ENCODE measurements at places on chromosomes 2 and 18.

GRCh38 chr18:78728784-78729467 lies 250.7 kb upstream of the SALL3 start:
- no peak for DNase-seq

DNA sequence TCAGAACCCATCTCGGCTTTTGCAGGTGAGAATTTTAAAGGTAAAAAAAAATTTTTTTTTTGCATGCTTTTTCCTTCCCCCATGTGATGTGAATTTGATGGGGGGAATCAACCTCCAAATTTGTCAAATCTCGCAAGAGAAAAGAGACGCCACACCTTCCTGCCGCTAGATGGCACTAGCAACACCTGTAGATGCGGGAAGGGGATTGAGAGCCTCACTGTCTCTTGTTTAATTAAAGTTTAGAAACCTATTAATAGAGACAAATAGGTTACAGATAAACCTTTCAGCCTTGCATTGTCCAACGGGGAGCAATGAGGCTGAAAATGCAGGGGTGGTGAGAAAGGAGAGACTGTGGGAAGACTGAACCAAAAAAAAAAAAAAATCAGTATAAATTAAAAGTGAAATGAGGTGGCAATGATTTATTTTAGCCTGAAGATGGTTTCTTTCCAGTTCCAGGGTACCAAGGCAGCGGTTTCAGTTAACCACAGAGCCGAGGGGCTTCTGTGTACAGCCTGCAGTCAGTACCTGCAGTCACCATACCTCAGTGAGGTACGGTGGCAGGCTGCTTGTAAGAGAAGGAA lies 84.6 kb downstream of the NRP2 start:
- no peak for DNase-seq

GRCh38 chr2:190927301-190927700 lies 46.7 kb downstream of the GLS start:
- DNase-seq, result no peak

- no peak for DNase-seq
Observed at GRCh38 chr18:58727776-58728500, 56.7 kb downstream of the MALT1 start.

- DNase-seq, result no peak
Observed at GRCh38 chr2:127584047-127584446, 48.6 kb downstream of the MYO7B start.

- DNase-seq, result no peak
Observed at GRCh38 chr2:152961351-152961750, 242.9 kb downstream of the ARL6IP6 start.

DNA sequence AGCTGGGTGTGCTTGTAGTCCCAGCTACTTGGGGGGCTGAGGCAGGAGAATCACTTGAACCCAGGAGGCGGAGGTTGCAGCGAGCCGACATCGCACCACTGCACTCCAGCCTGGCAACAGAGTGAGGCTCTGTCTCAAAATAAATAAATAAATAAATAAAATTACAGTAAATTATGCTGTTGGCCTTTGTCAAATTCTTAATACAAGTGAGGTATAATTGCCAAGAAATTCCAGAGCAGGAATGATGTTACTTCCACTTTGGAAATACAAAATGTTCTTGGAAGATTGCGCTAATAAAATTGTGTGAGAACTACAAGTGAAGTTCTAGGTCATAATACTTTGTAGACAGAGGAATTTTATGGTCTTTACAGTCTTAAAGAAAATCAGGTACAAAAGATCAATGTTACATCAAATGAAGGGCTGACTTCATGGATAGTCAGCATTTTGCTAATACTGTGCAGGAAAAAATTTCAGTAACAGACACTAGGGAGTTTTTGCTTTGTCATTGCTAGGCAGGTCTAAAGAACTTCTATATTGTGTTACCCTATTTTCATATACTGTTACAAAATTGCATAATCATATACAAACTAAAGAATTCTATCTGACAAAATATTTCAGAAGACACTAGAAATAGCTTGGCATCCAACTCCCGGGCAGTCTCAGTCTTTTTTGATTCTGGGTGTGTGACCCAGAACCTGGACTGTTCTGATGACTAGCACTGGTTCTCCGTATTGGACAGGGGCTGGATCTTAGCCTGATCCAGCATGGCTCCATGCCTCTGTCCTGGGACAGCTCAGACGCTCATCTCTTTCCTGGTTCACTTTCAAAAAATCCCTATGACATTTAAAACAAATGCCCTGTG lies 76.0 kb upstream of the STK17B start:
- no peak for DNase-seq

- no peak for DNase-seq
Observed at GRCh38 chr18:46464926-46465655, 191.9 kb downstream of the LOXHD1 start.

- no peak for DNase-seq
Observed at GRCh38 chr2:187550857-187551256, 3.4 kb downstream of the TFPI start.

GRCh38 chr2:104758199-104758620 lies 95.7 kb upstream of the POU3F3 start:
- no peak for DNase-seq

GRCh38 chr2:206218156-206218555 lies 56.3 kb upstream of the ZDBF2 start:
- DNase-seq, result no peak

GRCh38 chr2:198316852-198317396 lies 512.5 kb downstream of the PLCL1 start:
- no peak for DNase-seq

GRCh38 chr2:206023183-206023582 lies 62.8 kb downstream of the INO80D start:
- no peak for DNase-seq

DNA sequence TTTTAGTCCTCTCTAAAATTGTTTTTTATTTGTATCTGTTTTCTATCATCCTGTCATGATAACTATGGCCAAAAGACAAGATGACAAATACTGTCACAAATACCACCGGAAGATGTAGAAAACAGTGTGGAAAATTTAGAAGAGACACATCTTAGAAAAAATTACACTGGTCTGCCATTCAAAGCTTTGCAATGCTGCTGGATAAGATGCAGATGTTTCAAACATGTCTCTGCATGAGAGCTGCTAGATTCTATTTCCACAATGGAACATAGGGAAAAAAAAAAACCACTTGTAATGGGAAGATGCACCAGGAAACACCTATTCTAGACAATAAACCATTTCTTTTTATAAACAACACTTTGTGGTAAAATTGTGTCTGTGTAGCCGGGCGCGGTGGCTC lies 5.8 kb upstream of the TAF1B start:
- no peak for DNase-seq

DNA sequence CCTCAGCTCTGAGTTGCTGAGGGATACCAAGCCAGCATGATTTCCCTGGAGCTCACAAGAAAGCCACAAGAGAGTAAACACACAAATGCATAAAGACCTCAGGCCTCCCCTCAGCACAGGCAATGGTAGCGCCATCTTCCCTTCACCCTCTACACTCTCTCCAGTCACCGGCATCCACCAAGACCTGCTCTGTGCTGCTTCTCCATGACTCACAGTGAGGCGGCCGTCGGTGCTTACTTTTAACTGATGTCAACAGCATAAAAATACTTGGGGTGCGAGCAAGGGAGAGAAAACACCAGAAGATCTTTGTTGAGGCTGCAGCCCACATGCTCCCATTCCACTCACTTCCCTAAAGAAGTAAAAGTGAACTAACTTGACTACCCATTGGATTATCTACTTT lies 46.7 kb downstream of the L3MBTL4 start:
- no peak for DNase-seq

- DNase-seq, result peak; percentile 5
Observed at GRCh38 chr2:155815851-155816250, 516.7 kb downstream of the NR4A2 start.

- DNase-seq, result no peak
Observed at GRCh38 chr2:197235711-197236110, 74.9 kb downstream of the ANKRD44 start.

DNA sequence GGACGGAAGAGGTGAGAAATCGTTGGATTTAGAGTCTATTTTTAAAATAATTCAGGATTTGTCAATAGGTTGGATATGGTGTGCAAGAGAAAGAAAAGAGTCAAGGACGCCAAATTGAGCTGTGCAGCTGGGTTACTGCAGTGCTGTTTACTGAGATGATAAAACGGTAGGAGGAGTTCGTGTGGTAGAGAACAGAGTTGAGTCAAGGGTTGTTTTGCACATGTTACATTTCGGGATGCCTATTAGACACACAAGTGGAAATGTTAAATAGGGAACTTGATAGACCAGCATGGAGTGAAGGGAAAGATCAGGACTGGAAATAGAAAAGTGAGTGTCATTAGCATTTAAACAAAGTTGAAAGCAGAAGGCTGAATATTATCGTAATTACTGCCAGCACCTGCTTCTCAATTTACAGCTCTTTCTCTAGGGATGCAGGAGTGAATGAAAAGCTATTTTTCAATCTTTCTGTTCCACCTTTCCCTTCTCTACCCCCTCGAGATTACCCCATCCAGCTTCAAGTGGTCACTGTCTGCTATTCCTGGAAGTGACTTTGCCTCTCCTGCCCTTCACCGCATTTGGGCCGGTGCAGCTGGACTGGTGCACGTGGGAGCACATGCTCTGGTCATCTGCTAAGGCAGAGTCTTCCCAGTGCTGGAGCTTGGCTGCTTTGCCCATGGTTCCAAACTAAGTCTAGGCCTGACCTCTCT lies 30.3 kb downstream of the GPR75 start:
- DNase-seq, result no peak

GRCh38 chr18:47422524-47422923 lies 171.1 kb upstream of the SKOR2 start:
- no peak for DNase-seq

DNA sequence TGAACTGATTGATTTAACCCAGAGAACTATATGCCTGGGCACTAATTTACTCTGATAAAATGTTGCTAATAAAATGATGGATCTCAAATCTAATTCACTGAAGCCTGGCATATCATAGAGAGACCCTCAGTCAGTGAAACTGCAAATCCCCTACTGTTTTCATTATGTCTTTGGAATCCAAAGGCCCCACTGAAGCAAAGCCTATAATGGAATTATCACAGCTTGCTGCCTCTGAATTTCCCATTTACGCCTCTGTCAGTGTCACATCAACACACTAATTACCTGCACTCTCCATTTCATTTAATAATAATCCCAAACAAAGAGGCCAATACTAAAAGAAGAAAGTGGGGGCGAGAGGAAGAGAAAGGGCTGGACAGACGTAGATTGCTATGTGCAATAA lies 470.9 kb downstream of the MBD2 start:
- DNase-seq, result no peak

- DNase-seq, result no peak
Observed at GRCh38 chr18:5998166-5998881, 103.0 kb upstream of the TMEM200C start.

DNA sequence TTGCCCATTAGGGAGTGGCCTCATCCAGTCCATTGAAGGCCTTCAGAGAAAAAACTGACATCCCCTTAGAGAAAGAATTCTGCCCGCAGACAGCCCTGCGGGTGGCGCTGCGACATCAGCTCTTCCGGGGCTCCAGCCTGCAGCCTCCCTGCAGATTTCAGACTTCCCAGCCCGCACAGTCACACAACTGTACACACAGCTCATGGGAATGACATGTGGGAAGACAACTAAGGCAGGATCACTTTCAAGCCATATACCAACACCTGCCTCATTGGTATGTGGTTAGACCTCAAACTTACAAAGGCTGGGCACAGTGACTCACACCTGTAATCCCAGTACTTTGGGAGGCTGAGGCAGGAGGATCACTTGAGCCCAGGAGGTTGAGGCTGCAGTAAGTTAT lies 24.8 kb upstream of the TUBB6 start:
- DNase-seq, result no peak

GRCh38 chr2:96503637-96504243 lies 1.4 kb downstream of the NEURL3 start:
- no peak for DNase-seq

GRCh38 chr2:3604991-3605961 lies 10.4 kb downstream of the COLEC11 start:
- no peak for DNase-seq

- DNase-seq, result no peak
Observed at GRCh38 chr2:28164280-28164801, 228.3 kb upstream of the FOSL2 start.

GRCh38 chr2:144479138-144479537 lies 40.8 kb downstream of the ZEB2 start:
- no peak for DNase-seq

- no peak for DNase-seq
Observed at GRCh38 chr18:52370841-52371240, 30.8 kb downstream of the DCC start.

GRCh38 chr2:133457861-133458260 lies 110.4 kb downstream of the NCKAP5 start:
- DNase-seq, result no peak

- DNase-seq, result no peak
Observed at GRCh38 chr2:206983161-206983859, 44.0 kb downstream of the CPO start.

DNA sequence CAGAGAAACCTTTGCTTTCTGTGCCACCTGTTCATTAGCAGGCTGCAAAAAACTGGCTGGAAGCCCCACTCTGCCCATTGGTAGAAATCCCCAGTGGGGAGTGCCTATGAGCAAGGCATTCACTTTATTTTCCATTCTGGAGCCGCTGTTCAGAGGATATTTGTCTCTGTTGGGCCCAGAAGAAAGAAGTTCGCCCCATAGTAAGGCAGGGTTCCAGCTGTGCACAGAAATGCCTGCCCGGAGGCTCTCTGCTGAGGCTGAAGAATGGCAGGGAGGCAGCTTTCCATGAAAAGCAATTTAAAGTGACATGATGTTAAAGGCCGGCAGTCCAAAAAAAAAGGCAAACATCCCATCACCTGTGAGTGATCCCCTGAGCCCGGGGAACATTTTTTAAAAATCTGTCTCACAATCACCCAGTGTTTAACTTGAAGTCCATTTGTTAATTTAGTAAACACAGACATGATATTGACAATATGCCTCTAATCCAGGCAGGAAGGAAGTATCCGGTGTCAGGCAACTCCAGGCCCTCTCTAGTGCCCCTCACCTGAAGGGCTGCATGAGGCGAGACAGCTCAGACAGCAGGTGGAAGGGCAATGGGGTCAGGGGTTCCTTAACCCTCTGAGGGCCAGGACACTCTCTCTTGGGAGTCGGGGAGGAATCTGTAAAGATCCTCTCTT lies 265.1 kb upstream of the SIX2 start:
- no peak for DNase-seq

DNA sequence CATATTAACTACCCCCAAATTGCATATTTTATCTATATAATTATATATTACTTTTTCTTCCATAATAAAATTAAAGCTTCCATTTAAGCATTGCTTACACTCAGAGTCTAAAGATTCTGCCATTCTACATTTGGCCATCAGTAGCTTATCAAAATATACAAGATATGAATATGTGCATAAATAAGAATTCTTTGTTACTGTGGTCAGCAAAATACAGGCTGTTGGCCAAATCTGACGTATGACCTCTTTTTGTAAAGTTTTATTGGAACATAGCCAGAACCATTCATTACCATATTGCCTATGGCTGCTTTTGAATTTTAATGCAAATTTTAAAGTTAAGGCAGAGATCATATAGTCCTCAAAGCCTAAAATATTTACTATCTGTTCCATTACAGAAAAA lies 643.9 kb upstream of the VRK2 start:
- no peak for DNase-seq

- DNase-seq, result no peak
Observed at GRCh38 chr2:161780881-161781280, 156.7 kb downstream of the SLC4A10 start.

- no peak for DNase-seq
Observed at GRCh38 chr2:19255481-19255880, 102.9 kb downstream of the OSR1 start.

Measured in GM12878 (cell line).